PC-3 (cell line): ENCODE measurements at places on chromosomes 6 and 20. TPM values are rescaled to one million over a fixed set of nuclear protein-coding genes. Genes with fewer than 3 reads are reported as not detected.

DNA sequence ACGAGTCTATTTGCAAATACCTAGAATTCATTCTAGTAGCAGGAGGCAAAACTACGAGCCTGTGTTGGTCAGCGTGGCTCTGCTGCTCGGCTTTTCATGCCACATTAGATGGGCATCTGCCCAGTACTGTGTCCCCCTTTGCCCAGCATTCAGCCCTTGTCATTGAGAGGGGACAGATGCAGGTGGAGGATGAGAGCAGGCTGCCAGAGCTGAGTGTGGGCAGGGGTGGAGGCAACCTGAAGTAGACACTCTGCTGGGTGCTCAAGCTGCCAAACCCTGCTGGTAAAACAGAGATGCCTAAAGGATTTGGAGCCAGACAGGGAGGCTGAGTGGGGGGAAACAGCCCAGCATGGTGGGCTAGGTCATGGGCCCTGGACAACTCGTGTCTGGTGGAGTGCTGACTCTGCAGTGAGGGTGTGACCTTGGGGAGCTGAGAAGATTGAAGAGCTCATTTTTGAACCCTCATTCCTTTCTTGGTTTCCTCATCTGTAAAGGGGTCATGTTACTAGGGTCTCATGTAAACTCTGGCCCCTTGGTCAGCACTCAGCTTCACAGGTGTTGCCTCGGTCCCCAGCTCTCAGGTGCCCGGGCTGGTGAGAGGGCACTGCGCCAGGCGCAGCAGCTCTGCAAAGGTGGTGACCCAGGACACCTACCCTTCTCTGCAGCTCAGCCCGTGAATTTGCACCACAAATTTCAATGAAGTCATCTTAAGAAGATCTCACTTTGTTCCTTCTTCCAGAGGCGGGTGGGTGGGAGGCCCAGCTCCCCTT, 64.2 kb upstream of the BHLHE23 start:
- no peak for DNase-seq

GRCh38 chr6:1627827-1628560, 18.3 kb downstream of the FOXC1 start:
- DNase-seq = no peak

GRCh38 chr6:93059911-93060310, 359.4 kb downstream of the EPHA7 start:
- DNase-seq = no peak

DNA sequence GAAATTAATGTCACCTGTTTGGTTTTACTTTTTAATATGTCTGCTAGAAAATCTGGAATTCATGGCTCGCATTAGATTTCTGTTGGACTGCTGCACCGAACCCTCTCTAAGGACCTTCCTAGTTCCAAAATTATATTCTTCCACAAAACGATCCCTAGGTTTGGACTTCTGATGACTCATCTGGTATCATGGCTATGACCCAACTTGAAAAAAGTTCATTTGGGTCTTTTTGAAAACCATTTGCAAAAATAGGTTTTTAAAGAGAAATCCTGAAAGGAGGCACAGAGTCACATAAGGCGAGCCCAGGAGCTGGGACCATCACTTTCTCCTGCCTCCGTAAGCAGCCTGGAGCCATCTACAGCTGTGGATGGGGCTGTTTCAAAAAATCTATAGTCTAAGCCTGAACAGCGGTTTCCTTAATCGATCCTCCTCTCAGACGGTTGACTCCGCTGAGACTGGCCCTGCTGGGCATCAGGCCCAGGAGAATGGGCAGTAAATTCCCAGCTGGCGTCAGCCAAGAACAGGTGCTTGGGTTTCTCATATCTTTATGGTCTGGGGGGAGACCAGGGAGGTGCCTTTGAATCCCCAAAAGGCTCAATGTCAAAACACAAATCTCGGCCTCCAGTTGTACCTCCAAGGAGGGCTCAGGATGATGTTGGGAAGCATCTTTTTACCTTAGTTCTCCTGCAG, 44.6 kb downstream of the SLC24A3 start:
- DNase-seq = no peak

DNA sequence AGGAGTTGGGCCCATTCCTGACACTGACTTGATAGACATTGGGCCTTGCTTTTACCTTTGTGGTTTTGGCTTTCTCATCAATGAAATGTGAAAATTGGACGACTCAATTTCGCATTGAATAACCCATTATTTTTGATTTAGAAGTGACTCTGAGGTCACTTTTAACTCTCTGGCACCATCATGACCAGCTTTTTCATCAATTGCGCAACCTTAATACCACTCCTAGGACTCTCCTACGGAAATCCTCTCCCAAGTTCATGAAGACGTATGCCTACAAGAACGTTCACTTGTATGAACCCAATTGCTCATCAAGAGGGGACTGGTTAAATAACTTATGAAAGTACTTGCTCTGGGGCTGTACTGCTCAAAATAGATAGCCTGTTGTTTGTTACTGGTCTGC, 86.7 kb upstream of the CHD6 start:
- no peak for DNase-seq

DNA sequence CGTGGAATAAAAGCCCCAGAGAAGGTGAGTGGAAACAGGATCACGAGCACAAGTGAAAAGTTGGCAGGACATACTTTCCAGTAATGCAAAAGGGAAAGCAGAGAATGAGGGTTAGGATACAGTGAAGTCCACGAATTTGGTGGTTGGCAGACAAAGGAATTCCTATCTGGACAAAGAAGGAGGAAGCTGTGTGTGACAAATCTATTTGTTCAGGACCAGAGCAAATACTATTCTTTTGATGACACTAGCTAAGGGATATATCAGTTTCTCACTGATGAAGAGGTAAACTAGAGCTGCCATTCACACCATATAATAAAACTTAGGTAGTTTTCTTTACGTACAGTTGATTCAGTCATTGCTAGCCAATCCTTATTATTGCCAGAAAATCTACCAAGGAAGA, 156.8 kb upstream of the GRIK2 start:
- peak; percentile 52 for DNase-seq

- no peak for DNase-seq
These were observed 137.5 kb downstream of the ZFP64 start for GRCh38 chr20:52054123-52054522.

DNA sequence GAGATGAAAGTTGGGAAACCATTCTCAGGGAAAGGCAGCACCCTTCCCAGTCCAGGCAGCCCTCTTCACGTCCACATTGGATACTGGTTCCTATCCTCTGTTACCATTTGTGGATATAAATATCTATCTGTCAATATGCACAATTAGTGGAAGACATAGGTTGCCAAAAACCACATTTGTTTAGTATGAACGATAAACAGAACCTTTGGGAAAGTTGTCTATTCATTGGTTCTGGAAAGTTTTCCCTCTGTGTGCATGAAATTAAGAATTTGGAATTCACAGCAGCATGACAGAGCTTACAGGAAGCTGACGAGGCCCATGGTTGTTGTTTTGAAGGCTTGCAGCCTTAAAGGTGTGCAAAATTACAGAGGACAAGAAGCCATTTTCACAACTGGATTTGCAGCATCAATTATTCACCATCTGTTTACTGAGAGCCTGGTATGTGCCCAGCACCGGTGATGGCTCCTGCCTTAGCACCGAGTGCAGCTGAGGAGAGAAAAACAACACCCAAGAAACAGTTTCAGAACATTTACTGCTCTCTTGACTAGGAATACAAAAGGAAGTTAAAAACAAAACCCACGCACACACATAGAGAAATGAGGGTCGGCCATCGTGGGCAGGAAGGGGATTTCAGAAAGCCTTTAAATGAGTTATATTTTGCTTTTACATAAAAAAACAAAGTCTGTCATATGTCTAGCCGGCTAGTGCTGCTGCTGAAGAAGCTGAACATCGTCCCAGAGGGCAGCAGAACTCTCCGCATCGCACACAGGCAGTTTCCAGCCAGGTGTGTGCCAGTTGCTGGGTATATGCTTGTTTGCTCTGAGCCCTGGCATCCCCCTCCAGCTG, 319.6 kb downstream of the FARS2 start:
- DNase-seq = no peak

DNA sequence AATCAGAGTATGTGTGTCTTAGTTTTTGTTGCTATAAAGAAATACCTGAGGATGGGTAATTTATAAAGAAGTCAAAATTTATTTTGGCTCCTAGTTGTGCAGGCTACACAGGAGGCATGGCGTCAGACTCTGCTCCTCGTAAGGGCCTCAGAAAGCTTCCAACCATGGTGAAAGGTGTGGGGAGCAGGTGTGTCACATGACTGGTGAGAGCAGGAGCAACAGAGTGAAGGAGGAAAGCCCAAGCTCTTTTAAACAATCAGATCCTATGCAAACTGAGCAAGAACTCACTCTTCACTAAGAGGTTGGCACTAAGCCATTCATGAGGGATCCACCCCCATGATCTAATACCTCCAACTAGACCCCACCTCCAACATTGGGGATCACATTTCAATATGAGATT, 1524.3 kb downstream of the HACE1 start:
- DNase-seq = no peak

DNA sequence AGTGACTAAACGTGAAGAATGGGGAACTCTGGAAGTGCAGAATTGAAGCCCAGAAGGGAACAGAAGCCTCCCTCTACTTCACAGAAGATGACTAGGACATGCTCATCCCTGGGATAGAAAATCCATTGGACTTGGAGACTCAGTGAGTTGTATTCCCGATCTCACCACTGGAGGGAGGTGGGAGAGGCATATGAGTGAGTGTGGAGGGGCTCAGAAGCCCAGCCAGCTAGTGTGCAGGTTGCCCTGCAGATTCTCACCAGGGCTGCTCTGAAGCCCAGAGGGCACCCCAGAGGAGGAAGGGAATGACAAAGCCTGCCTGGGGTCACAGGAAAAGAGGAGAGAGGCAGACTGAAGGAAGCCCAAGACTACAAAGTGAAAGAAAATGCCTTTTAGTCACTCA, 42.1 kb upstream of the HLA-E start:
- DNase-seq = peak; percentile 67

DNA sequence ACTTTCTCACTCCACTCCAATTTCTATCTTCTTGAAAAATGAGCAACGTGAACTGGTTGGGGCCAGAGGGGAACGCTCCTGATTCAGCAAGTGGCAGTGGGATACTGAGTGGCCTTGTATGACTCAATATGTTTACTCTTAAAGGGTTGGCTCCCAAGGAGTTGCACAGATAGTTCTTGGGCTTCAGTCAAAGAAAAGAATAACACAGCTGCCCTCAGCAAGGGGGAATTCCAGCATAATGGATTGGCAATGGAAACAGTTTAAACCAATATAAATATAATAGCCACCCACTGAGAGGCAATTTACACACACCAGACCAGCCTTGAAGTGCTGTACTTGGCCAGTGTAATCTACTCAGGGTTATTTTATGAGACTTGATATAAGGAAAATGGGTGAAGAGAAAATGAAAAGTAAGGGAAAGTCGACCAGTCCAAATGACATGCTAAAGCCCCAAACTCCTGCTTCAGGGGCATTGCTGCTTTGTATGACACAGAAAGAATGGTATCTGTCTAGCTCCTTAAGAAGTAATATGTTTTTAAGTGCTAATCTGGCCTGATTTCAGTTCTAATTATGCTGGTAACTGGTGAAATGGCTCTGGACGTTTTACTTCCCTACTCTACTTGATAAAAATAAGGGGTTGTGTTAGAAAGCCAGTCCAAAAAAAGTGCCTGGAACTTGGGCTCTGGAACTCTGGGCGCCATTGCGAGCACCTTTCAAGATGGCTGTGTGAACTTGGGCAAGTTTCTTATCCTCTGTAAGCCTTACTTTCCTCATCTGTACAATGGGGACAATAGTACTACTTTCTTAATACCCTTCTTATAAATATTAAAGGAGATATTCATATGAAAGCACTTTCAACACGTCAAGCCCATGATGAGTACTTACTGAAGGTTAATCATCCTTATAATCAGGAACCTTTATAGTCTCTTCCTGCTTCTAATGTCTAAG, 712.9 kb upstream of the MAP3K7 start:
- DNase-seq = peak; percentile 9

DNA sequence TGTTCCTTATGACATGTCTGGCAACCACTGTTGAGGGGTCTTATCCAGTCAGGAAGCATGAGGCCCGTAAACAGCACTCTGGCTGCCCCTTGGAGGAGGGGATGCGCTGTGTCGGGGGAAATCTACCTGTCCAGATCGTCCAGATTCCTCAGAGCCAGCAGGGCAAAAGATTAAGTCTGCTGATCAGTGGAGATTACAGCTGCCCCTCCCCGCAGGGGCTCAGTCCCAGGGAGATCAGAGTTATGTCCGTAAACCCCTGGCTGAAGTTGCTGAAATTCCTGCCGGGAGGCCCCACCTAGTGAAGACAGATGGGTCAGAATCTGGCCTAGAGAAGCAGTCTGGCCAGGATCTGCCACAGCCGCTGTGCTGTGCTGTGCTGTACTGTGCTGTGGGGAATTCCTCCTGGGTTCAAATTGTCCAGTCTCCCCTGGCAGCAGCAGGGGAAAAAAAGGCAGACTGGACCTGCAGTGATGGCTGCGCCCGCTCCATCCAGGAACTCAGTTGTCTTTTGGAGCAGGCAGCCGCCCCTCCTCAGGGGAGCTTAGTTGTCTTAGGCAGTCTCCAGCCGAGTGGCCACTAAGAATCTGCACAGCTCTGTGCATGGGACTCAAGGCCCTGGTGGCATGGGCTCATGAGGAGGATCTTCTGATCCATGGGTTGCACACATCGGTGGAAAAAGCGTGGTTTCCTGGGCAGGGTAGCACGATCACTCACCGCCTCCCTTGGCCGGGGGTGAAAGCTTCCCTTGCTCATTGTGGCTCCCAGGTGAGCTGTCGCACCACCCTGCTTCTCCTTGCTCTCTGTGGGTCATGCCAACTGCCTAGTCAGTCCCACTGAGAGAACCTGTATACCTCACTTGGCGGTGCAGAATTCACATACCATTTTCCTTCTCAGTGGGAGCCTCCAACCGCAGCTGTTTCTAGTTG, 1368.8 kb upstream of the ADGRB3 start:
- DNase-seq = no peak

DNA sequence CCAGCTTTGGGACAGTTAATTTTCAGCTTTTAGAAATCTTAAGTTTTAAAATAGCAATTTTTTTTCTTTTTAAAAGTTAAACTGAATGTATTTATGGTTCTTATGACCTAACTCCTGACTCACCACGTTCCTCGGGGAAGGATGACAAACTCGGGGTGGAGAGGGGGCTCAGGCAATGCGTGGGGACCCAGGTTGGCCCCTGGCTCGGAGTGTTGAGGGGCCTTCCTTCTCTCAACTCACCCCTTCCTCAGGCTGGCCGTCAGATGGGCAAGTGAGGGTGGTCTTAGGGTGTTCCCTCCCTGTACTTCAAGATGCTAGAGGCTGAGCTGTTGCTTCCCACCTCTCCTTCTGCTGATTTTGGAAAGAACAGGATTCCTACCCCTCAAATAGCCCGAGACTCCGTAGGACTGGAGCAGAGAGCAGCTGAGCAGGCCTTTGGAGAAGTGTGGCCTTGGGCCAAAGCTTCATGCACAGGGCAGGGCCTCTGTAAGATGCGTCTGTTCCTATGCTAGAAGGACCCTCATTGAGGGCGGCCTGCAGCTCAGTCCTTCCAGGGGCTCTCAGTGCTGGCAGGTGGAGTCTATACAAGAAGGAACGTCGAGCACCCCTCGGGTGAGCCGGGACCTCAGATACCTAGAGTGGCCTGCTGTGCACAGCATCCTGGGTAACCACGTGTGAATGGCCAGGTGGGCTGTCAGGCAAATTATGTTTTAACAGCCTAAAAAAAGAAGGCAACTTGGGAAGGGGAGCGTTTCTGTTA, 79.3 kb downstream of the TCP11 start:
- DNase-seq = no peak

The PNLDC1 gene
- total RNA-seq = not detected in 2 replicates

The IL17F gene
- total RNA-seq = not detected in 2 replicates

The BPIFB2 gene
- not detected in 2 replicates for total RNA-seq

The ADGRF1 gene
- total RNA-seq = 82.6 and 104 TPM in 2 replicates
